ENCODE measurements at places on chromosomes 4 and X.

DNA sequence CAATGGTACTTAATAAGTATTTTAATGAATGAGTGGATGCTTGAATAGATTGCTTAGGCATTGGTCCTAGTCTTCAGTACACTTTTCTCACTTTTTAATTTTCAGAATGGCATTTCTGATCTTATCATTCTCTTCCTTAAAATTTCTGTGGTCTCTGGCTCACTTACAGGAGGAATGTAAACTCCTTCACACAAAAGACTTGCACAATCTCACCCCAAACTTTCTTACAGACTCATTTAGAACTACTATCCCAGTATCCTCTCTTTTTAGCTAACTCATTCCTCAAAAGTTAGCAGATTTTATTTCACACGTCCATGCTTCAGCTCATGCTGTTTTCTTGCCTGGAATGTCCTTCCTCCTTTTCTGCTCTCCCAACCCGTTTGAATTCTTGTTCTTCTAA is 350.1 kb downstream of the GRXCR1 start:
- DNase-seq, result no peak

DNA sequence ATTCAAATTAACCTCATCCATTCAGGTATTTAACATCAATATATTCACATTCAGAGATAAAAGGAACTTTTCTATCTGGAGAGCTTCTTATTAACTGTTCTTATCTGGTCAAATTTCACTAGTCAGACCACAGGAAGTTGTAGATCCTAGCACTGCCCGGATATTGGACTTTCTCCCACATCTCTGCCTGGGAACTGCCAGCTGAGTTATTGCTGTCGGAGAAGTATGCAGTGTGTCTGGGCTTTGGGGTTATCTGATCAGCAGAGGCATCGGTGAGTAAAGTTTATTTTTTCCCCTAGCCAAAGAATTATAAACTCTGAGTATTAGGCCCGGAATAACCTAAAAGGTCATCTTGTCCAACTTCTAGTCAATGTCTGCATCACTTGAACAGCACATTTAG is 45.1 kb downstream of the OR13H1 start:
- DNase-seq, result no peak

GRCh38 chr4:19104176-19104575 is 1082.6 kb upstream of the LCORL start:
- no peak for DNase-seq

GRCh38 chr4:163070023-163070422 is 96.7 kb downstream of the NAF1 start:
- no peak for DNase-seq

GRCh38 chr4:20255823-20256222 is 4.1 kb downstream of the SLIT2 start:
- no peak for DNase-seq

DNA sequence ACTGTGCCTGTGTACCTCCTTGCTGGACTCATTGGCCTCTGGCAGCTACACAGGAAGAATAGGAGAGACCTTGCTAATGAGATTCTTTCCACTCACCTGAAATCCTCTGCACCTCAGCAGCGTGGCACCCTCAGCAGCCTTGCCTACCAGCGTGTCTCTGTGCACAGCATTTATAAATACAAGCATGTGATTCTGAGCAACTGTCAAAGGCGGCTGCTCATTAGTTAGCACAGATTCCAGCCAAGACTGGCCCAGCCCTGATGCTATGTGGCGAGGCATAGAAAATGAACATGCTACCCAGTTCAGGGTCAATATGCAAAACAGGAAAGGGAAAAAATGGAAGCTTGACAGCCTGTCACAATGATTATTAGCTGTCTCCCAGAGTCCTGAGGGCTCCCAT is 298.0 kb downstream of the C4orf33 start:
- no peak for DNase-seq

DNA sequence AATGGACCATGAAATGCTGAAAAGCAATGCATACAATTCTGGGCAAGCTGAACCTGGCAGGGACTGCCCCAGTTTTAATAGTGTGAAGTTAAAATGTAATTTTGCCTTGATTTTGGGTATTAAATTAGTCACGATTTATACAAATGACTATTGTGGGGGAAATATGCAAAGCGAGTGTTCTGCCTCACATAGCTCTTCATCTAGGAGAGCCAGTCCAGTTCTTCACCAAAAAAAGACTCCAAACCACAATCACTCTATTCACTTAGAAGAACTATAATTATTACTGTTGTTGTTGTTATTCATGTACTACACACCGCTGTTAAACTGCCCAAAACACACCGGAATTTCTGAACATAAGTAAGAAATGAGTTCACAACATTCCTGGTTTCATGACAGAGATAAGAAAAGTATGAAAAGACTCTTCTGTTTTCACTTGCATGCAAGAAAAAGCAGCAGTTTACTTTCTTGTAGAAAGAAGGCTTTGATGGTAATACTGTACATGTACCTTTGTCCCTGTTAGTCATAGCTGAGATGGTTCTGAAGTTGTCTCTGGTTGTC is 101.9 kb downstream of the QRFPR start:
- DNase-seq, result no peak

- no peak for DNase-seq
These were observed 435.6 kb downstream of the GPM6A start for GRCh38 chr4:175376287-175376977.

GRCh38 chrX:101287402-101287801 is 3.7 kb downstream of the TAF7L start:
- no peak for DNase-seq

DNA sequence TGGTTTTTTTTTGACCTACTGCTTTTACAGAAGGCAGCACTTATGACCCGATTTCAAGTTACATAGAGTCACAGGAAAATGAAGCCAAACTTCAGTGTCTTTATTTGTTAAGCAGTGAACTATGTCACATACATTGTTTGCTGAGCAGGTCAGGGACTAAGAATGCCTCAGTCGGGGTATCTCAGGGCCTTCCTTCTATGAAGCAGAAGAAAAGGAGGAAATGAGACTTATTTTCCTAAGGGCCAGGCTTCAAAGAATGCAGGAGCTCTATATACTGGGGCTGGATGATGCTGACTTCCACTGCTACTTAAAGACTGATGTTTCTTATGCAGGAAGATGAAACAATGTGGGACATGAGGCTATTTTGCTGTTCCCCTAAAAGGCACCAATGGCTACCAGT is 558.4 kb upstream of the IGFBP7 start:
- no peak for DNase-seq

DNA sequence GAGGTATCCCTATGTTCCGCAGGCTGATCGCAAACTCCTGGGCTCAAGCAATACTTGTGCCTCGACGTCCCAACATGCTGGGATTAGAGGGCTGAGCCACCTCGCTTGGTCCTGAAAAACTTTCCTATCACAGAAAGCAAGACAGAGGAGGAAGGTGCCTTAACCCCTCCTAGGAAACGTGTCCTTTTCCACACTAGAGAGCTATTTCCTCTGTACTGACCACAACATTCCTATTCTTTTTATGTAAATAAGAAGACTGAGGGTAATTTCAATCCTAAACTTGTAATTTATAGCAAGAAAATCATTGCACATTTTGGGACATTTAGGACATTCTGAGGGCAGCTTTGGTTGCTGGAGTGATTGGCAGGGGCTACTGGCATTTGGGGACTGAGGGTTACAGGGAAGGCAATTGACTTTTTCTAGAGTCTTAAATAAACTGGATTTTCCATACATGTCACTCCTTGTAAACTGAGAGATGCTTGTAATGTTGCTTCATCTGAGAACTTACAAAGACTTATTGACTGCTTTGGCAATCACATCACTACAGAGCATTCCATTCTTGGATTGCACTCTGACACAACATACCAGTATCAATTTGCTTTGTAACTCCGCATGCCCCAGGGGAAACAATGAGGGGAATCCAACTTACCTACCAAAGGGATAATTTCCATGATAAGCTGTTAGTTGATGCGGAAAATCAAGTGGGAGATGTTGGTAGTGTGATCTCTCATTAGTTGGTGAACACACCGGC is 15.6 kb downstream of the XAGE3 start:
- no peak for DNase-seq

- DNase-seq, result no peak
These were observed 120.4 kb upstream of the SCML1 start for GRCh38 chrX:17616936-17617335.

- DNase-seq, result peak; percentile 88
These were observed at the start of gene FGFRL1 for GRCh38 chr4:1011022-1011665. TSS of gene FGFRL1 (plus strand) at chr4:1011626. CDS start at chr4:1012486, 860 bp downstream.

DNA sequence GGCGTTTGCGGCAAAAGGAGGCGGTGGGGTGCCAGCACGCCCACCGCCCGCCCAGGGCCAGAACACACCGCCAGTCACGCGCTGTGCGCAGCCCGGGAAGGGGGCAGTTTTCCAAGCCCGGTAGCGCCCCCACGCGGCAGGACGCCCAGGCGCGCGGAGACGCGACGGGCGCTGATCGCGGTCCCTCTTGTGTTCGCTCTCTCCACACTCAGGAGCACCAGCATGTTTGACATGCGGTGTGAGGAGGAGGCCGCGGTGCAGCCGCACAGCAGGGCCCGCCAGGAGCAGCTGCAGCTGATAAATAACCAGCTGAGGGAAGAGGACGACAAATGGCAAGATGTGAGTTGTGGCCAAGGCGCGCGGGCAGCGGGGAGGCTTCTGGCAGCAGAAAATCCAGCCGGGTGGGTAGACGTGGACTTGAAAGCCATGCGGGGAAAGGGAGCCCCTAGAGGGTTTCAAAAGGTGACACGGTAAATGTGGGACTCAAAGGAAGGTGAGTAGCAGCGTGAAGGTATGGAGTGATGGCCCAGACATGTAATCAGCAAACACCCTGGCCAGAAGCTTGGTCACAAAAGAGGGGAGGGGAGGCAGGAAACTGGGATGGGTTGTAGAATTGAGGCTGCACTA is 104.1 kb downstream of the PHOX2B start:
- DNase-seq, result no peak

DNA sequence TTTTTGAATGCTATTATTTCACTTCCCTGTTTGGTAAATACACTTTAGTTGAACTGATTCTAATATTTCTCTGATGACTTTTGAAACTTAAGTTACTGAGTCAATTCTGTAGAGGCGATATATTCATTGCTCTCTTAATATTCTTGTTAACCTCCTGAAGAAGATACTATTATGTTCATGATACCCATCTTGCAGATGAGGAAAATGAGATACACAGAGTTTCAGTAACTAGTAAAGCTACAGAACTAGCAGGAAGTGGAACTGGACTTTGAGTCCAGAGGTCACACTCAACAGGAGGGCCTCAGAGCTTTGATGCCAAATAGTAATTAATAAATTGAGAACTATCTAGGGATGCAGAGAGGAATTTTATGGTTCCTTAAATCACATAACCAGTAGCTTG is 70.0 kb downstream of the PCDH7 start:
- no peak for DNase-seq

- DNase-seq, result no peak
These were observed 15.0 kb downstream of the RBMX2 start for GRCh38 chrX:130416785-130417184.

DNA sequence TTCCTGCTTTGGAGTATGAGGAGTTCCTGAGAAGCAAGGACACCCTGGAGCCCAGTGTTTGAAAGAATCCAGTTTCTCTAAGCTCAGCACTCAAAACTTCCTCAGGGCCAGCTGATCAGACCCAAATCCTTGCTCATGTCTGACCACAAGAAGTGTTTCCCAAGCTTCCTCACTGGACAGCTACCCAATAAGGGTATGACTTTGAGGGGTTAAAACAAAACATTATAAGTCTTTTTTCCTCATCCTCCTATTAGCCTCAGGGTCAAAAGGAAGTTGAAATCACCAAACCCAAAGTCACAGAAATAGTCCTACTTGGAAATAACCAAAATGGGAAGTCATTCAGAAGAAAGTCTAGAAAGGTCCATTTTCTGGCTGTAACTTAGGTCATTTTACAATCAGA is 13.7 kb downstream of the ZBTB33 start:
- no peak for DNase-seq

- no peak for DNase-seq
These were observed 88.3 kb downstream of the BCOR start for GRCh38 chrX:40009462-40009851.

- no peak for DNase-seq
These were observed 2036.4 kb upstream of the AGA start for GRCh38 chr4:179478608-179479007.

DNA sequence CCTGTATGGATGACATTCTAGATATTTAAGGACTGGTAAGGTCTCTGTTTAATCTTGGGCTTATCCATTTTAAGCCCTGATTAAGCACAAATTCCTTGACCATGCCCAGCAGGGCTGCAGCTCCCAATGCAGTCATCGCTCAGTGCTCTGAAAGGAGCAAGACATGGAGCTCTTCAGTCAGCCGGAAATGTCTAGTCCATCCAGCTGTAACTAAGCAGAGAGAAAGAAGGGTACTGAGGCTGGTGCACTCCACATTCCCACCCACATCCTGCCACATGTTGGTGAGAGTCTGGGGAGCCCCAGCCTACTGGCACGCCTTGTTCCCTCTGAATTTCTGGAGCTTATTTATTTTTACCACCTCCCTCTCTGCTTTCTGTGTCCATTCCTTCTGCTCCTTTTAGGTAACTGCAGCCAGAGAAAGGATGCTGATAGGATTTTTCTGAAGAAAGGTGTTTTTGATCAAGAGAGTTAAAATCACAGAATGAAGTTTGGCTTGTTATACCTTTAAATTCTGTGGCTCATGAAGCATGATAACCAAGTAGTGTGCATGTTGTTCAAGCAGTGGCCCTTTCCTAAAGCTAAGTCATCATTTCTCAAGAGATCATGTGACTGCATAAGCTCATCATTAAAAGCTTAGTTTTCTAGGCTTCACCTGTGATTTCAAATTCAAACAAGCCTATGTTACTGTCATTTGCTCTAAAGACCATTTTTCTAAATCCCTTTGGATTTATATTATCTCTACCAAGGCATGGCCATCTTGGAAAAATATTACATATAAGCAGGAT is 74.0 kb downstream of the GALNT7 start:
- DNase-seq, result no peak

DNA sequence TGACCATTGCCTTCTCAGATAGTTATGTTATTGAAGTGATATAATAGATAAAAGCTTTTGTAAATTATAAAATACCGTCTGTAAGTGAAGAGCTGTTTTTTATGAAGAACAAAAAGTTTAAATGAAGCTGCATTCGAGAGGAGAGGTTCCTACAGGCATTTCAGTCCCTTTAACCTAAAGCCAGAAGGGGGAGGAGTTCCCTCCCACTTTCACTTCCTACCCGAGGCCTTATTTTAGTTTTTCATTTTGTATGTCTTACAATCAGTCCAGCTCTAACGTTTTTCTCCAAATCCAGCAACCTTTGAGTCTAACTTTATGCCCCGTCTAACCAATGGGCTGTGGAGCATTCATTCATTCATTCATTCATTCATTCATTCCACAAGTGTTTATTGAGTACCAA is 16.5 kb upstream of the SOX3 start:
- DNase-seq, result no peak

DNA sequence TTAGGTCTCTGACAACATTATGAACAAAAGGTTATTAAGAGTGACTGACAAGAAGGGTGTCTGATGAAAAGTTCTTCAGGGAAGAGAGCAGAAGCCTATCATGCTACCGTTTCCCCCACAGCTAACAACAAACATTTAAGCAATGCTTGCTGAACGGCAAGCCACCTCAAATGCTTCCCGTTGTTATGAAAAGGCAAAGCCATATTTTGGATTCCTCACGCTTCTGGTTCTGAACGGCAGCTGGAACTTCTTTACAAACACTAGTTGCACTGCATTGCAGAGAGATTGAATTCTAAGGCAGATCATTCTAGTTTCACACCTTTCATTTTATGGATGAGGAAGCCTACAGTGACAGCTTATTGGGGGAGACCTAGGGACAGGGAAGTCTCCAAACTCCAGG is 48.6 kb upstream of the NAP1L5 start:
- DNase-seq, result no peak
